ENCODE measurements at places on chromosomes 6 and 20. TPM values are rescaled to one million over a fixed set of nuclear protein-coding genes. Genes with fewer than 3 reads are reported as not detected.

Gene TREM2
- total RNA-seq, result not detected

Gene NKX2-2
- not detected for total RNA-seq

Gene VEGFA
- total RNA-seq, result 68.8 TPM

Gene RNF114
- 84.6 TPM for total RNA-seq

Gene MLN
- not detected for total RNA-seq

Gene TGM2
- total RNA-seq, result 16.8 TPM

Gene CDSN
- not detected for total RNA-seq

Gene TRIM10
- not detected for total RNA-seq

Gene CD40
- total RNA-seq, result 13.5 TPM

Gene ABHD16B
- not detected for total RNA-seq

Gene PBOV1
- not detected for total RNA-seq

Gene CTAGE9
- total RNA-seq, result not detected

Gene GSTA1
- total RNA-seq, result not detected

Gene OR2B6
- total RNA-seq, result not detected

Gene NRSN1
- not detected for total RNA-seq

Gene CHD6
- total RNA-seq, result 16.4 TPM

Gene MUC21
- total RNA-seq, result not detected

Gene TMC2
- not detected for total RNA-seq

Gene BMP2
- 5.1 TPM for total RNA-seq

Gene PI3
- total RNA-seq, result not detected

Gene BPIFB1
- total RNA-seq, result 0.50 TPM

Gene TMEM200A
- total RNA-seq, result 0.98 TPM

Gene FOXS1
- total RNA-seq, result not detected

Gene HLA-C
- total RNA-seq, result 237 TPM

Gene SNAI1
- 5.1 TPM for total RNA-seq

Gene USP49
- total RNA-seq, result 3.0 TPM

Gene CRISP3
- not detected for total RNA-seq

Gene PLA2G7
- not detected for total RNA-seq

Gene TMEM74B
- total RNA-seq, result not detected

Gene ELOVL4
- 2.7 TPM for total RNA-seq

Gene TPBG
- 41.9 TPM for total RNA-seq

Gene C20orf144
- total RNA-seq, result not detected

Gene PHF20
- 19.7 TPM for total RNA-seq

Gene PNPLA1
- total RNA-seq, result not detected

Gene TNF
- total RNA-seq, result not detected

Gene GABRR2
- total RNA-seq, result not detected

Gene HECA
- 17.8 TPM for total RNA-seq

Gene THBS2
- total RNA-seq, result 710 TPM

Gene FAM83D
- 2.9 TPM for total RNA-seq

Gene PI16
- total RNA-seq, result not detected

Gene CCN2
- 137 TPM for total RNA-seq

Gene RALGAPA2
- total RNA-seq, result 8.0 TPM

Gene OTOR
- total RNA-seq, result not detected

Gene RTN4IP1
- 2.4 TPM for total RNA-seq

Gene POM121L2
- total RNA-seq, result not detected

Gene SOBP
- 13.7 TPM for total RNA-seq

Gene HLA-G
- total RNA-seq, result not detected

Gene MBOAT1
- 0.69 TPM for total RNA-seq

Gene DYNLRB1
- total RNA-seq, result 117 TPM
